ENCODE measurements at places on chromosomes 7 and 10.

GRCh38 chr7:132576721-132577085 lies 433 bp upstream of the PLXNA4 start:
- no peak for DNase-seq

- DNase-seq = no peak
Observed at GRCh38 chr7:40611095-40611871, 476.5 kb downstream of the SUGCT start.

DNA sequence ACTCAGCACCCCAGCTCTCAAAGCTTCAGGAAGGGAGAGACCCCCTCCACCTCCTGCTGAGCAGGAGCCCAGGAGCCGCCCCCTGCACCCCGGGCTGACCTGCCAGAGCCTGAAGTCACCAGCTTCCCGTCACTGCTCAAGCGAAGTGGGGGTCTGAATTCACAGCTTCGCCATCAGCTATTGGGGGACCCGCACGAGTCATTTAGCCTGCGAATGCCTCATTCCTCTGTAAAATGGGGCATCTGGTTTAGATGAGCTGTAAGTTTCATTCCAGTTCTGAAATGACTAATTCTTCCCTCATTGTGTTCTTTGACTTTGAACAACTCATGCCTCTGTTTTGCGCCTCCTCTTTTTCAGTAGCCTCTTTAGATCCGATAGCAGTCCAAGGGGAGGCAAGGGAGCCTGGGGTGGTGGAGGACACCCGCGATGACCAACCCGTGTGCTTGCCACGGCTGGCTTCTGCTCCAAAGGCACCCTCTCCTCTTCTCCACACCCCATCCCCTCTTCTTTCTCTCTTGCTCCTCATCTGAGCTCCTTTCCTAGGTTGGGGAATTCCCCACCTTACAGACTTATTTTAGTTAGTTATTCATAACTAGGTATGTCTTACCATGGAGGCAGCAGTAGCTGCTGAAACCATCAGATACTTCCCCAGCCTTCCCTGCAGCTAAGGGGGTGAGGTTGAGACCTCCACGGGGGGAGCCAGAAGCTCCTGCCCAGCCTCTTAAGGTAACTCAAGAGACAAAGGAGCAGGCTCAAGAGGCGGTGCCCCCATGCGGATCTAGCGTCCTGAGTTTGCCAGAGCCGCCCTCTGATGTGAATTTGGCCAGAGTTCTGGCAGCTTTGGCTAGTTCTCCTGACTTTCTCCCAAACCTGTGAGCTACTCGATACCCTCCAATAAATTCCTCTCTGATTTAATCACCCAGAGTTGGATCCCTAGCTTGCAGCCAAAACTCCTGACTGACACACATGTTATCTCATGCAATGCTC lies 47.7 kb downstream of the RBM17 start:
- no peak for DNase-seq

- DNase-seq = no peak
Observed at GRCh38 chr7:82740246-82740848, 296.8 kb upstream of the CACNA2D1 start.

DNA sequence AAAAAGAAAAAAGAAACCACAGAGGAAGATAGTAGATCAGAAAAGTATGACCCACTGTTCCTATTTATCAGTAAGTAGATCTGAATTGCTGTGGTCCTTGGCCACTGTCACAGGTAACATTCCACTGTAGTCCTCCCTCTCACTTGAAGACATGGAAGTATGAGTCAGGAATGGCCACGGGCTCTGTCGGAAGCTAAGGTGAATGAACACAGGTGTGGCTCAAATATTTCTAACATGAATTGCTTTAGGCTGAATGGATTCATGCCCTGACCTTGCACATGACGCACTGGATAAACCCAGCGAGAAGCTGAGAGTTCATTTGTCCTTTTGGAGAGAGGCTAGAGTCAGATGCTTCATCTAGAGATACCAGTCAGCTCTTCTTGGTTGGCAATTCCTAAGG lies 224.5 kb upstream of the SP8 start:
- DNase-seq = no peak
